ENCODE measurements at places on chromosomes 11 and 22.

DNA sequence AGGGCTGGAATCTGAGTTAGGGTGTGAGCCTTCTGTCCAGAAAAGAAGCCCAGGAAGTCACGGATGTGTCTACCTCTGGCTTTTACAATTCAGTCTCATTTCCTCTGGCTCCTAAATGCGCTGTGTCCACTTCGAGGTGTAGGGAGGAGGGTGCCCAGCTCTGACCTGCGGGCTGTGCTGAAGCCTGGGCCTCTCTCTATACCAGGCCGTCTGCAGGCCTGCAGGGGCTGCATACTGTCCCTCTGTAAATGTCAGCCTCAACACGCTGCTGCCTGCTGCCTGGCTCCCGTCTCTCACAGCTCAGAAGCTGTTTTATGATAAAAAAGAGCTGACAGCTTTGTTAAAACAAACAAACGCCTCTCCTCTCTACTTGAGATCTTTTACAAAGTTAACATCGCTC, 14.5 kb downstream of the ARVCF start:
- no peak for DNase-seq

GRCh38 chr11:95486979-95487378, 256.0 kb upstream of the SESN3 start:
- no peak for DNase-seq

GRCh38 chr11:36929401-36929800, 331.4 kb upstream of the RAG2 start:
- DNase-seq, result no peak

- no peak for DNase-seq
Observed at GRCh38 chr22:23124611-23125511, 16.9 kb downstream of the RSPH14 start.

DNA sequence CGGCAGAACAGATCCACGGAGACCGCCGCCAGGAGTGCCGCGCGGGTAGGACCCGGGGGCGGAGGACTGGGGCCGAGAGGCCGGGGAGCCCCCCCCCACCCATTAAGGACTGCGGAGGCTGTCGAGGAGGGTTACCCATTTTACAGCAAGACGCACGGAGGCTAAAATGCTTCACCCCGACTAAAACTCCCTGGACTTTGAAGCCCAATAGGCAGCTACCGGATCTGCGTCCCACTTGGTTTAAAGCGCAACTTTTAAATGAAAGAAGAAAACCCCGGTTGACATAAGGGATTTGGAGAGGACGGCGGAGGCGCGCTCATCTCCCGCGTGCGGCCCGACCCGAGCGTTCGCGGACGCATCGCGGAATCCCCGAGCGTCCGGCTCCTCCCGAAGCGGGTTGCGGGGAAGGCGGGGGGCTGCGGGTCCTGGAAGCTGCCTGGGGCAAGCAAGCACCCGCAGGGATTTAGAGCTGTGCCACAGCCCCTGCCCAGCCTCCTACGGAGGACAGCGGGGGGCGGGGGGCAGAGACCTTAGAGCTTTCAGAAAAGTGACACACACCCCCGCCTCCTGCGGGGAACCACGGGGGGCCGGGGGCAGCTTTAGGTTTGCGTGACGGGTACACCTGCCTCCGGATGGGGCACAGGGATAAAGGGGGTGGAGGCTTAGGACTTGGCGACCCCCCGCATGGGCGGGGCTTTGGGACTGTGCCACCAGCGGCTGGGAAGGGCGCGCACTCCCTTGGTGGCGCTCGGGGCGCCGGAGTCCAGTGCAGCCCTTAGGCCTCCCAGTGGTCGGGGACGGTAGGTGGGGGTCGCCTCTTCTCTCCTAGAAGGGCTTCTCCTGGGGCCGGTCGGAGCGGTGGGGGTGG, 760 bp upstream of the CELSR1 start:
- peak; percentile 62 for DNase-seq

- no peak for DNase-seq
Observed at GRCh38 chr11:22807391-22807790, 22.2 kb downstream of the SVIP start.

DNA sequence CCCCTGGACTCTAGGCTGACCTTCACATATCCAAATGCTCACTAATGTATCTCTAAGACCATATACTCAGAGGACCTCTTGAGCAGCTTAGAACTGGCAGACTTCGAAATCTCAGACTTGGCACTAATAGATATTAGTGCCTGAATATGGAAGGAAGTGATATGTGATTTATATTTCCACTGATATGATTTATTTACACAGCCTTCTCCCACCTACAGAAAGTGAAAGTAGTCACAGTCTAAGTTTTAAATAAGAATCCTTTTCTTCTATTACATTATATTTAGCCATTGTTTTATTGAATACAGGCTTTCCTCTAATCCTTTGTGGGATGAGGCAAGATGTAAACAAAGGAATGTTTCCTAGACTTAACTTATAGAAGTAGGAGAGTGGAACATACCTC, 6.7 kb upstream of the NAV2 start:
- no peak for DNase-seq

- DNase-seq, result peak; percentile 74
Observed at GRCh38 chr22:29359469-29359868, 28.9 kb downstream of the AP1B1 start.
